ENCODE measurements at places on chromosomes 4 and X.

DNA sequence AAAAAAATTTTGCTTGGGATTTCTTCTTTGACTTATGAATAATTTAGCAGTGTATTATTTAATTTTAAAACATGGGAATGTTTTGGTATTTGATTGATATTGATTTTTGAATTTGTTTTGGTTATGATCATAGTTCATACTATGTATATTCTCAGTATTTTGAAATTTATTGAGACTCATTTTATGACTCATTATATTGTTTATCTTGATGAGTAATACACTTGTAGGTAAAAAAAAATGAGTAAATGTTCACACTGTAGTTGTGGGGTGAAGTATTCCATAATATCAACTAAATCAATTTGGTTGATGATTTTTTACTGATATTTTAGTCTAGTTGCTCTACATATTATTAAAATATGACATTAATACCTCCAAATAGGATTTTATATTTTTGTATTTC lies 1142.2 kb downstream of the ADGRL3 start:
- DNase-seq = no peak

DNA sequence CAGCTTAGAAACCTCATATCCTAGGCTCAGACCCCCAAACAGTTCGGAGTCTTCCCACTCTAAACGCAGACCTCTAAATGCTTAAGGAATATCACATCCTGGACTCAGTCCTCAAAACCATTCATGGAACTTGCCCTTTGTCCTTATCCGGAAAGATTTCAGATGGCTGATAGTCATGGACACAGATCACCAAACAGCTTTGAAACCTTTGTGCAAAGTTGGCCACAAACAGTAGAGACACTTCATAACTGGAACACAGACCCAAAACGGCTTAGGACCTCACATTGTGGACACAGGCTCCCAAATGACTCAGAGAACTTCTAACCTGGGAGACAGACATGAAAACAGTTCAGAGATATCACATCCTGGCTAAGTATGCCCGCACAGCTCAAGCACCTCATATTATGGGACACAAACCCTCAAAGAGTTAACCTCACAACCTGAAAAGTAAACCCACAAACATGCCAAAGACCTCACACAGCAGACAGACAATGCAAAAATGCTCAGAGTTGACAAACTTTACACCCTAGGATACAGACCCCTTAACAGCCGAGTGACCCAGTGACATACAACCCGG lies 15.5 kb downstream of the SUV39H1 start:
- no peak for DNase-seq

- DNase-seq = no peak
Measured at GRCh38 chr4:20615486-20616260, 84.6 kb upstream of the PACRGL start.

- no peak for DNase-seq
Measured at GRCh38 chrX:10041383-10041782, 74.2 kb downstream of the CLDN34 start.

- DNase-seq = no peak
Measured at GRCh38 chrX:24025741-24026403, 1.1 kb downstream of the KLHL15 start.

- no peak for DNase-seq
Measured at GRCh38 chr4:100843910-100844309, 326.1 kb upstream of the EMCN start.

Data from stimulated activated CD8-positive, alpha-beta memory T cell treated with anti-CD3 and anti-CD28 coated beads, Interleukin-7, amount 100 ng/mL, for 1 hour (primary cell).